AG08395 (cell line): ENCODE measurements at places on chromosomes 6 and 20.

DNA sequence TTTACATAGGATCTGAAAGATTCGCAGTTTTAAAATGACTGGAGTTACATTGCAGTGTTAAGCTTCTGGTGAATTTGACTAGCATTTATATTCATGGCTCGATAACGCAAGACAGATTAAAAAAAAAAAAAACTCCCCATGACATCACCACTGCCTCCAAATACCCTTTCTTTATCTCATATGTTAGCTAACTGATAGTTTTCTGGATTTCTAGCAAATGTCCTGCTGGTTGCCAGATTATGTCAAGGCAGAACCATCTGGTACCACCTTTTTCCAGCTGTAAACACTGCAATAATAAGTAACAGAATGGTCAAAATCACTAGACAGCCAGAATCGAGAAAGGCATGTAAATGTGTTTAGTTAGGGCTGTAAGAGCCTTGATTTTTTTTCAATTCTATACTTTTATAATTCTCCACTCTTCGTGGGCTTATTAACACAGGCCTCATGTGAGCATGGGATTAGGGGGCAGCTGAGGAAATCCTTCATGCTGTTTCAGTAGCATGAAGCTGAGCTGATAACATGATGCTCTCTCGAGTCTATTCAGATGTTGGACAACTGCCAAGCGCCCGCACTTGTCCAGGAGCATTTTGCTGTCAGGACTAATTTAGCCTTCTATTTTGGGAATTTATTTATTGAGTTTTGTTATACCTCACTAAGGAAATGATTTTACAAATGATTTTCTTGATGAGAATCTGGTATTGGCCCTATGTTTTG is 166.0 kb upstream of the SCGN start:
- DNase-seq = no peak

- no peak for DNase-seq
These were observed 35.2 kb upstream of the EEF1E1 start for GRCh38 chr6:8137529-8137939.

DNA sequence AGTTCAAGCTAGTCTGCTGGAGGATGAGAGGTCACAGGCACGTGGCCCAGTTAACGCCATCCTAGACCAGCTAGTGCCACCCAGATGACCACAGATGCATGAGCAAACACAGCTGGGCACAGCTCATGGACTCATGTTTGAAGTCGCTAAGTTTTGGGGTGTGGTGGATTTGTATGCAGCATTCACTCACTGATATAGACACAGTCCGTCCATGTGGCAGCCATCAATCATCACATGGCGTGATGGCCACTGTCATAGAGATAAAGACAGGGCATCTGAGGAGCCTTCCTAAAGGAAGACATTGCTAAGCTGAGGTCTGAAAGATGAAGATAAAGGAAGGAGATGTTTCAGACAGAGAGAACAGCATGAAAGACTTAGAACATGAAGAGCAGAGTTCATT is 154.4 kb upstream of the JAG1 start:
- no peak for DNase-seq

DNA sequence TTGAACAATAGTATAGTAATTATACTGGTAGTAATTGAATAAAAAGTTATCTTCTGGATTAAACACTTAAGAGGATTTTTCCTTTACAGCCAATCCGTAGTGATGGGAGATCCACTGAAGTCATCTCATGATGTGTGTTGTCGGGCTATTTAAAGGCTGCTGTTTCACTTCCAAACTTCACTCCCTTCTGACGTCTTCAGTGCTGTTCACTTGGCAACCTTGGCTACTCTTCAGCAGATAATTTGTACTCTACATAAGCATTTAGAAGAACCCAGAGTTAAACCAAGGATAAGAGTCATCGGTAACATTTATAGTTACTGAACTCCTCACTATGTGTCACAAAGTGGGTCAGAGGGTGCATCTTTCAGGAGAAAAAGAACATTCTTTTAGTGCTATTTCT is 179.1 kb upstream of the EYA4 start:
- no peak for DNase-seq

DNA sequence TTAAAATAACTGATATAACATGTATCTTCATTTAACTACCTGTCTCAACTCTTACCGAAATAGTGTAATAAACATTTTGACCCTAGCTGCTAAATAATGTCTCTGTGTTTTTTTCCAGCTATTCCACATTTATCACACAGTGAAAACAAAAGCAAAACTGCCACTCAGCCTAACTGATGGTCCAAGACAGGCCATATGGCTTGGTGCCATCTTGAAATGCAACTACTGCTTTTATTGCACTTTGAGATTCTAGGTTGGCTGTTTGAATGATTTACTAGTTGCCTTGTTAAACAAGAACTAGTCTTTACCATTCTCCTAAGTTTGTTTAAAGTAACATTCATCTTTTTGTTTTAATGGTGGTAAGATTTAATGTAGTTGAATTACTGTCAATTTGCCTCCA is 739.8 kb downstream of the TFAP2A start:
- DNase-seq = no peak

DNA sequence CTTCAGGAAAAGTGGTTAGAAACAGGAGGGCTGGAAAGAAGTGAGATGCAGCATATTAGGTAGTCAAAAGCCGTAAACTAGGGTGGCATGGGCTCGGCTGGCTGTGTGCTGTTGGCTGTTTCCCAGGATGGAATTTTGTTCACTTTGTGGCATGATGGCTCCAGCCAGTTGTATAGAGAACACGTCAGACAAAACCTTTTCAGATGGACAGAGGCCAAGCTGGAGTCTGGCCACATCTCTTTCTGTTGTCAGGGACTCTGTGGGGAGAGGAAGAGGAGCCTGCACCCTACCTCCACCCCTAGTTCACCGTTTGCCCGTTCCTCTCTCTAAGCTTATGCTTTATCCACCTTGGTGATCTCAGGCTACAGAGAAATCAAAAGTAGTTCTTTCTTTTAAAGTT is 22.0 kb downstream of the C6orf89 start:
- DNase-seq = no peak

GRCh38 chr20:4763723-4764510 is 42.2 kb downstream of the PRND start:
- DNase-seq = no peak

DNA sequence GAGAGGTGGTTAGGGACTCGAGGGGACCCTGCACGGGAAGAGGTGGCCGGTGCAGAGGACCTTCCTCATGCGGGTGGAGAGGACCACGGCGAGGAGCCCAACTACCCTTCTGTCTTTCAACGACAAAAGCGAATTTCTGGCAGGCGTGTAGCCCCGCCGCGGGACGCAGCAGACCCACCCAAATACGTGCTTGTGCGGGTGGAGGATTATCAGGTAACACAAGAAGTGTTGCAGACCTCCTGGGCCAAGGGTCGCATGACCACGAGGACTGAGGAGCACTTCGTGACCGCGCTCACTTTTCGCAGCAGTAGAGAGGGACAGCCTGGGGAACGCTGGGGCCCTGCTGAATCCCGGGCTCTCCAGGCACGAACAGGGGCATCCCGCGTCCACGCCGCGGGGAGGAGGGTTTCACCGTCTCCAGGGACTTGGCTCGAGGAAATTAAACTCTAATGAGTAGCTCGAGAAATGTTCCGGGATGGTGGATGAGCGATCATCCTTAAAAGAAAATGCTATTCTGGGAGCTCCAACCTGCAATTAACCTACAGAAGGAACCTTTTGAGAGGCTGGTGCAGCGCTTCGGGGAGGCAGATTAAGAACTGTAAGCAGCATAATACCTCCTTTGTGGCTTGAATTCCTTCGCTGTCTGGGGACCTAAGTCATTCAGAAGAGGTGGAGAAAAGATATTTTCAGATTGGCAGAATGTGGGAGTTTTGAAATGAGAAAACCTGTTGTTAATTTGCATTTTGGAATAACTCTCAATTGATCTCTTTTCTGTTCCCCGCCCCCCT is 804 bp downstream of the C6orf141 start:
- peak; percentile 7 for DNase-seq
